ENCODE measurements at places on chromosomes 12 and 14.
A peak's percentile ranks its signal among the peaks of the same experiment; 100 is the strongest.

DNA sequence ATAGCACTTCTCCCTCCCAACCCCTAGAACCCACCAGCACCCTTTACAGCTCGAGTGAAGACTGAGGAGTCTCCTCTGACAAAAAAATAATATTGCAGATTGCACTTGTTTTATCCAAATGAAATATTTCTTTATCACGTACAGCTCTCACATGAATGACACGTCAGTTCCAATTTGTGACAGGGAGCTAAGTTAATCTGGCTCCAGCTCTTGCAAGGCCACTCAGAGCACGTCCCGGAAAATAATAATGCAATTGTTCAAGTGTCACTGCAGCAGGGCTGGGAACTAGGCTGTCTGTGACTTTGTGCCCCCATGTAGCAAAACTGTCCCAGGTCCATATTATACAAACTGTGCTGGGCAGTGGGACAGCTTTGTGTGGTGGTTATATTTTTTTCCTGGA, 539.6 kb downstream of the VRK1 start:
- DNase-seq, result no peak

- no peak for DNase-seq
Measured at GRCh38 chr14:101950516-101951215, 13.7 kb upstream of the DYNC1H1 start.

DNA sequence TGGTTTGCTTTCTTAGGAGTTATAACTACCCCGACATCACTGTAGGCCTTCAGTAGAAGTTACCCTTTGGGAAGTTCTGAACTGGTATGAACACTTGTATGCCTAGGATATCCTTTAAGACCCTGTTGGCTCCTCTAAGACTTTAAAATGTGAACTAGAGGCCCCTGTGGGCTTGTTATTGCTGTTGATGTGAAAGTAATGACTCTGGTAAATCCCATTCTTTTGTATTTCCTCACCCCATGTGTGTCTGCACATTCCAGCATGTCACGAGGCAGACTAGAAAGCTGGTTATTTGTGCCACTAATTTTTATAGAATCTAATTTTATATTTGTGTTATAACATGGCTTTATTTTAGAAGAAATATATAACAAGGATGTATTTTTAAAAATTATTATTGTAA, 48.9 kb downstream of the SERPINA10 start:
- no peak for DNase-seq

DNA sequence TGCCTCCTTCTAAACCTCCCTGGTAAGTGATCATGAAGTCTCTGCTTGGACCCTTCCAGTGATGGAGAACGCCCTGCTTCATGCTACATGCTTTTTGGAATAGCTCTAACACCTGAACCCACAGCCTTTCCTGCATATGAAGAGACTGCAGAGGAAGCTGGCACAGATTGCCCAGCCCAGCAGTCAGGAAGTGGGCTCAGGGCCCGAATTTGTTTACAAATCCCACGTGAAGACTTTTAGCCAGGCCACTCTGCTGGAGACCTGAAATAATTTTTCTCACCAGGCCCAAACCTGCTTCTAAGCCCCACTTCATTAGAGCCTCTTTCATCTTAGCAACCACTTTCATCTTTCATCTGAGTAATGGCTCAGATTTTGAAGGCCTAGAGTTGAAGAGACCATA, 22.9 kb downstream of the RTN1 start:
- DNase-seq, result peak; percentile 8

DNA sequence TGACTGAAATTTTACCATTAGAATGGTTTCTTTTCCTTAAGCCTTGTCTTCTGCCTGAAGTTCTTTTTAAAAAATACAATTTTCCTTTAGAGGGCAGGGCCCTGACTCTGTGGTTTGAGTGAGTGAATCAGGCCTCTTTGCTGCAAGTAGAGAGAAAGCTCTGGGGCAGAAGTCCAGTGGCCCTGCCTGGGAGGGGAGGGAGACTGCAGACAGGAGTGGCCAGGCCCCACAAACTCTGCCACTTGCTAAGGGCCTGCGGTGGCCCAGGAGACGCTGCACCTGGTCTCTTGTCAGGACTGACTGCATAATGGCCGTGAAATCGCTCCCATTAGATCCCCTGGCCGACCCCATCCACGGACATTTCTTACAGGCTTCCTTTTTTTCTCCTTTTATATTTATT, 25.5 kb downstream of the TSPAN11 start:
- no peak for DNase-seq

GRCh38 chr12:52280319-52280795, 5.9 kb downstream of the KRT86 start:
- DNase-seq, result peak; percentile 93

DNA sequence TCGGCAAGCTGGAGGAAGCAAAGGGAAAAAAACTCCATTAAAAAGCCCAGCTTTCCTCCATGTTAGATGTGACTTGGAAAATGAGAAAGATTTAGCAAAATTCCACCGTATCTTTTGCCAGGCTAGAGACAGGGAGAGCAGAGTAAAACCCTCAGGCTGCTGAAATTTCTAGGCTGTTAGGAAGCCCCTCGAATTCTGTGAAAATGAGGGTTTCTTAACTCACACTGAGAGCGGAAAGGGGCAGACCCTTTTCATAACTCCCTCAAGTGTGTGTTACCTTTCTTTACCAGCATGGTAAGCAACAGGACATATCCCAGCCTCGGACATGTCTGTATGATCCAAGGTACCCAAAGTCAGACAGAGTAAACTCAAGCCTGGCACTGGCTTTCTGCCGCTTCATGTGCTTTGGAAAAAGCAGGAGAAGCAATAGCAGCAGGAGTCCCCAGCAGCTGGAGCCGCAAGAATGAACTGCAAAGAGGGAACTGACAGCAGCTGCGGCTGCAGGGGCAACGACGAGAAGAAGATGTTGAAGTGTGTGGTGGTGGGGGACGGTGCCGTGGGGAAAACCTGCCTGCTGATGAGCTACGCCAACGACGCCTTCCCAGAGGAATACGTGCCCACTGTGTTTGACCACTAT, at the start of gene RHOJ:
Gene RHOJ, plus strand, starts transcription at position 37 of the 637 bp plus-strand sequence. Its CDS starts 427 bp downstream, at position 464.
- no peak for DNase-seq

DNA sequence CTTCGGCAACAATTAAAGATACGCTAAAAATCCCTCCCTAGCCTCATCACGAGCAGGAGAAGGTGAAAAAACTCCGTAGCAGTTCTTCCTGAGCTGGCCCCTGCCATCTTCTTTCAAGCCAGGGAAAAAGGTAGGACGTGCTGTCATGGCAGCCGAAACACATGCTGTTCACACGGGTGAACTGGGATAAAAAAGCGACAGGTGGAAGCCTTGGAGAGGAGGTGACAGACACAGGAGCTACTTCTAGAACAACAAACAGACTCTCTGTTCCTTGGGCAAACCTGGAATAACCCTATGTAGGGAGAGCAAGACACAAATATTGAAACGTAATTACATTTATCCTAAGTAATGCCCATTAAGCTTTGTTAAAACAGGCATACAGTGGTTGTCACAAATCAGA, 81.3 kb downstream of the KCNK10 start:
- no peak for DNase-seq

- no peak for DNase-seq
Measured at GRCh38 chr12:32609966-32610365, 69.1 kb upstream of the DNM1L start.

- no peak for DNase-seq
Measured at GRCh38 chr14:77044783-77045237, 16.3 kb upstream of the IRF2BPL start.

GRCh38 chr14:25570483-25570882, 520.5 kb upstream of the STXBP6 start:
- DNase-seq, result no peak

- DNase-seq, result no peak
Measured at GRCh38 chr14:67357186-67357968, 2.2 kb downstream of the ATP6V1D start.

DNA sequence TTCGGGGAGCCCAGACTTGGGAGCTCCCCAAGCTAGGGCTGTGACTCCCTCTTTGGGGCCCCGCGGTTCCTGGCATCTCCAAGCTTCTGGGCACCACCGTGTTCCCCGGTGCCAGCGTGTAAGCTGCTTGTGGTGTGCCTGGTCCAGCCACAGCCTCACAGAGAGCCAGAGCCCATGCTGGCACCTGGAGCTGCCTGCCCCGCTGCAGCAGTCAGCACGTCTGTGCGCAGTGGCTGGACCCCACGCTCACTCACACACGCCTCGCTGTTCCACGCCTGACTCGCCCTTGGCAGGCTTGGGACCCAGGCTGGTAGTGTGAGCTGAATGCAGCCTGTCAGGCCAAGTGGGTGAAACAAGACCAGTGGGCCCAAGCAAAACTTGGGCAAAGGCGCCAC, 34.5 kb downstream of the APAF1 start:
- no peak for DNase-seq

DNA sequence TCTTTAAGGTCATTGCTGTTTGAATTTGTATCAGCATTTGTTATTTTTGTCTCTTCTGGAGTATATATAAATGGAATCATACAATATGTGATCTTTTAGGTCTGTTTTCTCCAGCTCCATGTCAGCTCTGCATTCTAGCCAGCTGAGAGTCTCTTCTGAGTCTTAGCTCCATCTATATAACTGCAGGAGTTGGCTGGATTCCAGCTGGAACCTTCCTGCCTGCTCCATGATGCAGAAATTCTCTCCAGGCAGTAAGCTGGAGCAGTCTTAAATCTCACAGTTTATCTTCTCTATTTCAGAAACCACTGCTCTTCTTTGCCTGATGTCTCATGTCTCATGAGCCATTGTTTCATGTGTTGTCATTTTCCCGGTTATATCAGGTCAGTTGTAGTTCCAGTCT, 827.6 kb downstream of the NRXN3 start:
- DNase-seq, result no peak

GRCh38 chr12:75476071-75476470, 4.5 kb upstream of the GLIPR1 start:
- no peak for DNase-seq

DNA sequence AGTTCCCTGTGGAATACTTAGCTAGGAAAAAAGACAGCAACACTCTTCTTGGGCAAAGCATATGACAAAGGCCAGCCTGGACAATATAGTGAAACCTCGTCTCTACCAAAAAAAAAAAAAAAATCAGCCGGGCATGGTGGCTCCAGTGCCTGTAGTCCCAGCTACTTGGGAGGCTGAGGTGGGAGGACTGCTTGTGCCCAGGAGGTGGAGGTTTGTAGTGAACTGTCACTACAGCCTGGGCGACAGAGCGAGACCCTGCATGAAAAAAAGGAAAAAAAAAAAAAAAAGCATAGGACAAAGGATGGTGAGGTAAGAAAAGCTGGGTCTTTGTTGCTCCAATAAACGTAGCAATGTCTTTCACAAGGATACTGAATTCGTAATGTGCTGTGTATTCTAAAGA, 1.1 kb downstream of the TXNDC16 start:
- no peak for DNase-seq

- peak; percentile 30 for DNase-seq
Measured at GRCh38 chr12:121579981-121580868, 598 bp downstream of the KDM2B start.

DNA sequence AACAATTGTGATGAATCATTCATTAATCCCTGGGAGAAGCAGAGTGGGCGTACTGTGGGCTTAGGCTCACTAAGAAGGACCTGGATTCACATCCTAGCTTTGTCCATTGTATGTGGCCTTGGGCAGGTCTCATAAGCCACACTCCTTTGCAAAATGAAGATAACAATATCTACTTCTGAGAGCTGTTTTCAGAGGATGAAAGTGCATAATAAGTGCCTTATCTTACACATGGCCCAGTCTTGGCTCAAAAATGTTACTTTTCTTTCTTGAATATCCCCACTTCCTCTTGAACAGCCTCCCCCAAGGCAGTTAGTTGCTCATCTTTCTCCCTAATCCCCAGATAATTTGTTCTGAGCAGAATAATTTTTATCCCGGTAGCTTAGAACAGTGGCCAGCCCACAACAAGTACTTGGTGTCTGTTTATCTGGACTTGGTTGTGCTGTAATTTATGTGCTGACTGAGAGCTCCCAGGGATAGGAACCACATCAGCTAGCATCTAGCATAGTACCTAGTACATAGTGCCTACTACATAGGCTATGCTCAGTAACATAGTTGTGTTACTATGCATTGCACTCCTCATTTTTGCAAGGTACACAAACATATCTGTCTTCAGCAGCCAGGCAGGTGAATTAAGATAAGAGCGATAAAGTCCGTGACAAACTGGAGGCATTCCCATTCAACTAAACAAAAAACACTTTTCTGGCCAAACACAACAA, 61.7 kb upstream of the NUDT4 start:
- DNase-seq, result no peak

DNA sequence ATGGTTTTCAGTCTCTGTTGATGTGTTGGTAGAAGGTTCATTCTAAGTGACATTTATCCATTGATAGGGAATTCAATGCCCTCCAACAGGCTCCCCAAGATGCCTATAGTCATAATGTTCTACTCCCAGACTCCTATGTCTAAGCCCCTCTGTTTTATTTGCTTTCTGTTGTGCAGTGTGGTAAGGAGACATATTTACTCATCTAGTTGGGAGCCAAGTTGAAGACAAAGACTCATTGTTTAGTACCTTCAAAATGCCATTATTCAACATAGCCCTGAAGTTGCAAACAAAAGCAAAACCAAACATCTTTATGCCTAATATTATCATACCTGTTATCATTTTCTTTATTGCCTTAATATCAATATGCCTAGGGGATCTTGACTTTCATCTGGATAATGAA, 302.1 kb downstream of the RMST start:
- DNase-seq, result no peak

DNA sequence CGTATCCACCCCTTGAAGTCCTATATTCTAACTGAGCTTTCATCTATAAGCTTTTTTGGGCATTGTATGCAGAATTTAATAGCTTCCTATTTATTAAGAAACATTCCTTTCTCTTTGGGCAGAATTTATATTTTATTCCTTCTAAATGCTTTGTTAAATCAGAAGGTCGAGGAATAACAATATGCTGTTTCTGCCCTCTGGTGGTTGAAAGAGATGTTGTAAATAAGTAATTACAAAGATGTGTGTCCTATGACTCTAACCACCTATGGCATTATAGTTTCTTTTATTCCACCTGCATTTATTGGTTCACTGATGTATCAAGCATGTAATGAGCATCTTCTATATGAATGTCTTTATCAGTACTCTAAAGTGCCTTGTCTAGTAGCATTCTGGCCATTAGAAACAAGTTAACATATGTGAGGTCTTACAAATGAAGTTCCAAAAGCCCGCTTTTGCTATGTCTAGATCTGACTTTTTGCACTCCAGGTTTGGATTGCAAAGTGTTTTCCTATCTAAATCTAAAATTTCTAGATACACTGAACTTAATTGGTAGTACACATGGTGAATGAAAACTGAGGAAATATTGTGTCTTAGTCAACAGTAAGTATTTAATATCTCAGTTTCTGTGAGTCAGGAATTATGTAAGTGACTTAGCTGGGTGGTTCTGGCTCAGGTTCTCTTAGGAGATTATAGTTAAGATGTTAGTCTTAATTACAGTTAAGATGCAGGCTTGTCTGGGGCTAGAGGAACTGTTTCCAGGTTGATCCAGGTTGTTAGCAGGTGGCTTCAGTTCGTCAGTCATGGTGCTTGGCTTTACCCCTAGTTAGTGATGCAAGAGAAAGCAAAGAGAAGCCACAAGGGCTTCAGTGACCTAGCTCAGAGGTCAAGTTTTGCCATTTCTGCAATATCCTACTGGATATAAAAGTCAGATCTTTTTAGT, 57.5 kb downstream of the PLEKHA5 start:
- DNase-seq, result peak; percentile 40

- peak; percentile 94 for DNase-seq
Measured at GRCh38 chr14:103624860-103625259, 4.2 kb upstream of the KLC1 start.

- DNase-seq, result no peak
Measured at GRCh38 chr14:23895480-23895879, 58.1 kb upstream of the DHRS4 start.
